ENCODE measurements at places on chromosomes 1 and 21.

DNA sequence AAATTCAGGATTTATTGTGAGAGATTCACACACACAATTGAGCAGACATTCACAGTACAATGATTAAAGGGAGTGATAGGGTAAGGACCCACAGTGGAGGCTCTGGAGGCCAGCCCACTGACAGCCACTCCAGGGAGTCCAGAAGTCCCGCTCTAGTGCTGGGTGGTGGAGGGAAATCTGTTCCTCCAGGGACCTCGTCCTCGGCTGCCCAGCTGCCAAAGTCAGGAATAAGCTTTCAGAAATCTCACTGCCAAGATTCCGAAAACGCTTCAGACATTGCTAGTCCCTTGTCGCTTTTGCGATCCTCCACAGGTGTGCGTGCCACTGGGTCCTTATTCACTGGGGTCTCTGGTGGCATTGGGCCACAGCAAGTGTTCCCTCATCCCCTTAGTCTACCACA lies 2.3 kb downstream of the MX1 start:
- DNase-seq = no peak

- DNase-seq = no peak
Measured at GRCh38 chr1:109776206-109776835, 12.6 kb upstream of the EPS8L3 start.

DNA sequence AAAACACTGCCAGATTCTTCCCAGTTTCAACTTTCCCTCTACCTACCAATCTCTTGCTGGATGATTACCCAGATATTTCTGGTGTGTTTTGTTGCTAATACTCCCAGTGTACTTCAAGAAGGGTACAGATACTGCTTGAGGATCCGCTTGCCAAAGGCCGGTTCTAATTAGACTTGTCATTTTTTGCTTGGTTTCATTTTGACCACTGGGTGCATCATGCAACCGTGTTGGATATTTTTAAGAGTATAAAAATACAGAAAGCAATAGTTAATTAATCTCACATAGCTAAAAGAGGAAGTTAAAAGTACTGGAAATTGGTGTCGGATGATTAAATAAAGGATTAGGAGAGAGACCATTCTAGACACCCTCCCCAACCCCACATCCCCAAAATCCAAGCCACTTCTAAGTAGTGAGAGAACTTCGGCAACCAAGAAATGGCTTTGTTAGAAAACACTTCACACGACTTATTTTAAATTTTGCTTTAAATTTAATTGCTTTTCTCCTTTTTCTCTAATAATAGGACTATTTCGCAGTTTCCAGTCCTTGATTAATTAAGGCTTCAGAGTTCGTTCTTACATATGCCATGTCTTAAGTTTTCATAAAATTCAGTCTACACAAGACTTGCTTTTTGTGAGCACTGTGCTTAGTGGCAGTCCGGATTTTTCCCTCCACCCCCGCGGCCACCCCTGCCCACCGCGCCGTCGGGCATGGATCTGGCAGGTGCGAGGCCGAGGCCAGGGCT lies 2.5 kb upstream of the CDKN2C start:
- DNase-seq = no peak

- DNase-seq = no peak
Measured at GRCh38 chr1:180601512-180601911, 30.3 kb upstream of the XPR1 start.

DNA sequence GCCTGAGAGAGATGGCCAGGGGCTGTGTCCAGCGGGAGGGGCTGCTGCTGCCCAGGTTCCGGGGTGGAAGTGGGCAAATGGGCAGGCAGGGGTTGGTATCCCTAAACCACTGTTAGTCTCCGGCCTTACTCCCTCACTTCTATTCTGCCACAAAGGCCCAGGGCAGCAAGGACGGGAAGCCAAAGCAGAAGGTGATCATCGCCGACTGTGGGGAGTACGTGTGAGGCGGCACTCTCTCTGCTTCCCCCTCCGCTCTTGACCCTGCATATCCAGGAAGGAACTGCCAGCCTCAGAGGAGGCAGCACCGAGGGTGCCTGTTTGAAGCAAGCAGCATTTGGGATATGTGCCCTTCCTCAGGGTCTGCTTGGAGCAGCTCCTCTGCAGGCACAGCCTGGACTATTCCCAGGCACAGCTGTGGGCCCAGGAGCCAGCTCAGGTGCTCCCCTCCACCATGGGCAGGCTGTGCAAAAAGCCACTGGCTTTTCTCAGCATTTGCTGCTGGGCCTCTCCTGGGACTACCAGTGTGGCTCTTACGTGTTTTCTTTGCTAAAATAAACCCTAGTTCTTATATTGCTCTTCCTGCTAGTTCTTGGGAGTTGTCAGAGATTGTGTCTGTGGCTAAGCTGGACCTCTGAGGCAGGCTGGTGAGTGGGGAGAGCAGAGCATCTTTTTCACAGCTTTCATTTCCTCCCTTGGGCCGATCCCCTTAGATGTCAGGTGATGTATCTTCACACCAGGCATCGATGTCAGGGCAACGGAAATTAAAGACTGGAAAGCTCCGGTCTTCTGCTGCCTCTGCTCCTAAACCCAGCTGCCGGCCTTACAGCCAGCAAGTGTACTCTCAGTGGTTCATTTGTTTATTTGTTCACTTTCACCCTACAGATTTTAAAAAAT lies 14.7 kb downstream of the PPIE start:
- no peak for DNase-seq

GRCh38 chr1:224498574-224499170 lies 64.1 kb upstream of the WDR26 start:
- no peak for DNase-seq

Data from activated CD4-positive, alpha-beta T cell treated with anti-CD3 and anti-CD28 coated beads, Interleukin-2, Interleukin-6, amounts not matched to agents 100 ng/mL and 50 ng/mL, durations not matched to agents 16 hours and 8 hours (primary cell).